ENCODE measurements at places on chromosomes 4 and X.

GRCh38 chrX:56738670-56739069, 9.6 kb downstream of the NBDY start:
- no peak for DNase-seq

GRCh38 chr4:165718660-165719059, 154.4 kb upstream of the TLL1 start:
- no peak for DNase-seq

DNA sequence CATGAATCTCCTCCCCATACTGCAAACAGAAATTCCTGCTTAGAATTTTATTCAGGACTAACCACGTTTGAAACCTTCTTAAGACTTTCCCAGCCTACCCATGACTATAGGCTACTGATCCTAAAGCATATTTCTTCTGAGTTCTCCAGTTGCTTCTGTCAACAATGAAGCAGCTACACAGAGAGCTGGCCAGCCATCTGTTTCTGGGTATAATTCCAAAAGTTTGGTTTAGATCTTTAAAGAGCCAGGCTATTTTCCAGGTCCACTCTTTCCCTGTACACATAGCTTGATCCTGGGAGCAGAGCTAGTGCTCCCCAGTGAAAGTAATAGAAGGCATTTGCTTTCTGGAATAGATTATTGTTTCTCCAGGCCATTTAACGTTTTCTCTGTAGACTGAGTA, 4.0 kb upstream of the ITM2A start:
- no peak for DNase-seq

DNA sequence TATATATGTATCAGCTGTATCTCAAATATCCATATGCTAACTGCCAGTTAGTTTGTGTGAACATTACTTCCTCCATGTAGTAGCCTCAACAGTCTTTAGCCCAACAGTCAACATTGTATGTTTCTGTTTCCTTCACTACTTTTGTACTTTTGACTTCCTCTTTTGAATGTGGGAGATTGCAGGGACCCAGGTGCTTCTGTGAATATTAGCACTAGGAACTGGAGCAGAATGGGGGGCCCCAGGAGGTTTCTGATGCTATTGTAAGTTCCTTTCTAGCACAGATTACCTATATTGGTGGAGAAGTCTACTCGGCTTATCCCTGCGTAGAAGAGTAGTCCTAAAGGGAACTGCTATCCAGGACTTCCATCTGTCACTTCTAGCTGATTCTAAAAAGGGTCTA, 2.3 kb downstream of the PLAC8 start:
- DNase-seq, result no peak

DNA sequence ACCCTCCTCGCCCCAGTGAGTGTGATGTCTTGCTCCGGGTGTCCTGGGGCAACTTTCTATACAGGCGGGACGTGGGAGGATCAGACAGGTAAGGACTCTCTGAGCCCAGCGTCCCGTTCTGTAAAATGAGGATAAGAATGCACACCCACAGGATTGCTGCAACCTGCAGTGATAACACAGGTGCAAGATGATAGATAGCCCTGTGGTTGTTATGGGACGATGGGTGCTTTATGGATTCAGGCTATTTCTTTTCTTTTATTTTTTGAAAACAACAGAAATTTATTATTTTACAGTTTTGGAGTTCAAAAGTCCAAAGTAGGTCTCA, 28.6 kb downstream of the BEX3 start:
- no peak for DNase-seq

GRCh38 chrX:118152721-118153120, 36.1 kb upstream of the KLHL13 start:
- no peak for DNase-seq

DNA sequence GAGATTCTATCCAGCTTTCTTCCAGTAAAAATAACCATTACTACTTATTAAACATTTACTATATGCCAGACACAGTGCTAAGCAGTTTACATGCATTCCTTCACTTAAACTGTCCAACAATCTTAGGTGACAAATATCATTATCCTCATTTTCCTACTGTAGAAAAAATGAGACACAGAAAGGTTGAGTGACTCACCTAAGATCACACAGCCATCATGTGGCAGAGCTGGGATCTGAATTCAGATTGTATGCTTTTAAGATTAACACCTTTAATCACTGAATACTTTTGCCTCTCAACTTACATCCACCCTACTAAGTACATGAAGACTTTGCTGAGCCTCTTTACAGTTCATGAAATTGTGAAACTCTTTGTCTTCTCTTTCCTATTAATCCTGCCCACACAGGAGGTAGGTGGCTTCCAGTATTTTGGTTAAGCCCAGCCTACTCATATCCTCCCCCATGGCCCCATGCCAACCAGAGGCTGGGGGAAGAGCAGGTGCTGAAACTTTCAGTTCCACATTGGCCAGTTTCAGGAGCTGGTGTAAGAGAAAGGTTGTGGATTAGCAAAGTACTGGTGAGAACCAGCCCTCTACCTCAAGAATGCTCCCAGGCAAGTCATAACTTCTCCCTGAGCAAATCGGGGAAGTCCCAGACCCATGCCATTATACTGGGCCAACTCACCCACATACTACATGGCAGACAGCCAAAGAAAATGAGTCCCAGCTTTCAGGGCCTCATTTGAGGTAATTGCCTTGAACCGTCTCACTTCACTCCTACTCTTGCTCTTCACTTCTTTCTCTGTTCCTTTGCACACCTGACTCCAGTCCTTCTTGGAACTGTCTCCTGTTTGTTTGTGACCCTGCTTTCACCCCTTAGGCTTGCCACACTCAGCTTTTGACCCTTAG, 211.1 kb downstream of the GUCY2F start:
- no peak for DNase-seq

DNA sequence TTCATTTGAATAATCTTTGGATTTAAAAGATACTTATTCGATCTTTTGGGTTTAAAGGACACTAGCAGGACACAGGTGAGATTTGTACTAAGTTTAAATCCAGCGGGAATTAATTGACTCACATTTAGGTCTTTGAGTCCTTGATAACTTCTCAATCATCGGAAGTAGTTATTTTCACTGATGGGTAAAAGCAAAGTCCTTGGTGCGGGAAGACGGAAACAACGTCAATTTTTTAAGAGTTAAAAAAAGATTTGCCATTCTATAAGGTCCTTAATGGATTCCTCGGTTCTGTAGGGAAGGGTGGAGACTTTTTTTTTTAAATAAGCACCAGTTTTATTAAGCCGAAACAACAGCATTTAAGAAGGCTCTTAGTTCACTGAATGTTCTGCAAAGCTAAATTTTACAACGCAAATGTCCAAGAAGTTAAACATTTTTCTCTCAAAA, 2.9 kb downstream of the TMSB4X start:
- no peak for DNase-seq

- no peak for DNase-seq
Measured at GRCh38 chr4:120921456-120922380, 808 bp downstream of the PRDM5 start.

DNA sequence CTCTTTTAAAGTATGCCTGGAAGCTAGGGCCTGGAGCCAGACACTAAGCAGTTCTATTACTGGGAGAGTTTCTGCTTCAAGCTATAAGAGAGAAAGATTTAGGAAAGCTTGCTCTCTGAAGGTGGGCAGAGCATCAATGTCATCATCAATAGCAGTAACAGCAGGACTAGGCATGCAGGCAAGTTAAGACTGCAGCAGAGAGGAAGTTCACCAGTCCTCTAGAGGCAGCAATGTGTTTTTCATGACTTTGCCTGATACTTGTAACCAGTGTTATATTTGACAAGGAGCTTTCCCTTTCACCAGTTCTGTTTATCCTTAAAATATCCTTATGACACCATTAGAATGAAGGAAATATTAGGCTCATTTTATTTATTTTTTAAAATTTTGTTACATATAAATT, 237.9 kb downstream of the KCTD8 start:
- no peak for DNase-seq

- DNase-seq, result no peak
Measured at GRCh38 chr4:8540072-8540471, 40.1 kb upstream of the GPR78 start.

- no peak for DNase-seq
Measured at GRCh38 chr4:73836373-73837279, at the start of gene CXCL6. TSS of gene CXCL6 (plus strand) at chr4:73836678. CDS start at chr4:73836751, 73 bp downstream.

DNA sequence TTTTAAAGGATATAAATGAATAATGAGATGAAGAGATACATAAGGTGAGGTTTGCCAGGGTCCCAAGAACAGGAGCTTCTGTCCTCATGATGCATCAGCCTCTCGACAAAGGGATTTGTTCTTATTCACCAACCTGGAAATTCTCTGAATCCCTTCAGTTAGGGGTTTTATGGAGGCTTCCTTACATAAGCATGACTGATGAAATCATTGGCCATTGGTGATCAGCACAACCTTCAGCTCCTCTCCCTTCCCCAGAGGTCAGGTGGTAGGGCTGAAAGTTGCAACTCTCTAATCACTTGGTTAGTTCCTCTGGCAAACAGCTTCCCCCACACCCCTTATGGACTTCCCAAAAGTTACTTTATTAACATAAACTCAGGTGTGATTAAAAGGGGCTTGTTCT, 222.0 kb downstream of the SPRY1 start:
- no peak for DNase-seq

DNA sequence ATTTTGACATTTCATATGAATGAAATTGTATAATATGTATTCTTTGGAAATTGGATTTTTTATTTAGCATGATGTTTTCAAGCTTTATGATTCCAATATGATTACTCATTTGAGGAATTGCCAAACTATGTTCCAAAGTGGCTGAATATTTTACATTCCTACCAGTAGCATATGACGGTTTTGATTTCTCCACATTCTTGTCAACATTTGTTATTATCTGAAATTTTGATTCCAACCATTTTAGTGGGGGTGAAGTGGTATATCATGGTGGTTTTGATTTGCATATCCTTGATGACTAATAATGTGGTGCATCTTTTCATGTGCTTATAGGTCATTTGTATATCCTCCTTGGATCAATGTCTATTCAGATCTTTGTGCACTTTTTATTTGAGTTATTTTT, 2.6 kb upstream of the BEX1 start:
- no peak for DNase-seq

DNA sequence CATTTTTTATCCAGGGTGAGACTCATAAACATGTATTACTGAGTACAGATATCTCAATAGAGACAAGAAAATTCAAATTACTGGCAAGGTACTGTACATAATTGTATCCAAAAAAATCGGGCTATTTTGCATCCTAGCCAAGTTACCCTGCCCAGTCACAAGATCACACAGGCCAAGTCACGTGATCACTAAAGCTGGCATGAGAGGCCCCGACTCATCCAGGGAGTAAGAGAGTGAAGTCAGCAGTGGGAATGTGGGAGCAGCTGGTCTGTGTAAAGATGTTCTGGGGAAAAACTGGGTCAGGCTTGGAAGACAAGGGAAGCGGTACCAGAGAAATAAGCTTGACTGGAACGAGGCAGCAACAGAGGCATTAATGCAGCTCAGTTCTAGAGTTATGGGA, 119.3 kb upstream of the STS start:
- DNase-seq, result no peak

- DNase-seq, result no peak
Measured at GRCh38 chrX:130419263-130419662, 17.5 kb downstream of the RBMX2 start.

GRCh38 chr4:17580969-17581368, 4.0 kb downstream of the LAP3 start:
- no peak for DNase-seq
